ENCODE measurements at places on chromosomes 1 and 21. TPM values are rescaled to one million over a fixed set of nuclear protein-coding genes. Genes with fewer than 3 reads are reported as not detected.

Gene RNU1-4
- under 0.01 TPM for total RNA-seq

Gene TNFSF4
- 2.7 TPM for total RNA-seq

Gene CYP4A22
- total RNA-seq = not detected

Gene FCAMR
- total RNA-seq = not detected

Gene KRTAP10-4
- not detected for total RNA-seq

Gene LDLRAP1
- total RNA-seq = 22.0 TPM

- DNase-seq = no peak
Observed at GRCh38 chr1:233734456-233734855, 120.5 kb downstream of the KCNK1 start.

GRCh38 chr1:180168786-180169639 is 14.3 kb downstream of the QSOX1 start:
- DNase-seq = peak; percentile 78

DNA sequence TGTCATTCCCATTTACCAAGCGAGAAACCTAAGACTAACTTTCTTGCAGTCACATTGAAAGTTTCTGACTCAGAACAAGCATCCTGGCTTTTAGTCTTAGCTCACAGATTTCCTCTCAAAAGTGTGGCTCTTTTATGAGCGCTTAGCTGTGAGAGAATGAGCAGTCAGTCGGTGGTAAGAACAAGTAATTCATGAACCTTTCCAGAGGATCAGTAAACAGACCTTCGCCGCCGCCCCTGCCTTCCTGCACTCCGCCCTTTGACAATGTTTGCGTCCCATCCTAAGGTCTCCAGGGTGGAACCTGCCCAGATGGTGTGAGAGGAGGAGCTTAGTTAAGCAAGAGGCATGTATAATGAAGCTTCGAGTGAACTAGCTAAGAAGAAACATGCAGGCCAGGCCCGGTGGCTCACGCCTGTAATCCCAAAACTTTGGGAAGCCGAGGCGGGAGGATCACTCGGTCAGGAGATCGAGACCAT is 142.4 kb downstream of the GLUL start:
- no peak for DNase-seq

GRCh38 chr1:19661721-19662228 is 2.9 kb upstream of the HTR6 start:
- DNase-seq = peak; percentile 67

- DNase-seq = no peak
Observed at GRCh38 chr1:11291049-11291448, 18.1 kb downstream of the UBIAD1 start.

DNA sequence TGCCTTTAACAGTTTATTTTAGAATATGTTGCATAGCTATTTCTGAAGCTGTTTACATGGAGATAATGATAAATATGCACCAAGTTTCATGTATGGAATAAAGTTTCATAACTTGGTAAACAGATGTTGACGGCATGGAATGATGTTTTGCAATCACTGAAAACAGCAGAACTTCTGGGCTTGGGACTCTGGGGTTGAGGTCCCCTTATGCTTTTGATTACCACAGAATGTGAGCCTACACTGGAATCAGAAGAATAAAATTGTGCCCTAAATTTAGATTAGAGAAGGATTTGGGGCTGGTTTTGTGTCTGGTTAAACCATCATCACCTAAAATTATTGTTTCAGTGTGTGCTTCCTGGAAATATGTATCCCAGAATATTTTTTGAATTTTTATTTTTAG is 11.1 kb downstream of the KRTAP24-1 start:
- no peak for DNase-seq

DNA sequence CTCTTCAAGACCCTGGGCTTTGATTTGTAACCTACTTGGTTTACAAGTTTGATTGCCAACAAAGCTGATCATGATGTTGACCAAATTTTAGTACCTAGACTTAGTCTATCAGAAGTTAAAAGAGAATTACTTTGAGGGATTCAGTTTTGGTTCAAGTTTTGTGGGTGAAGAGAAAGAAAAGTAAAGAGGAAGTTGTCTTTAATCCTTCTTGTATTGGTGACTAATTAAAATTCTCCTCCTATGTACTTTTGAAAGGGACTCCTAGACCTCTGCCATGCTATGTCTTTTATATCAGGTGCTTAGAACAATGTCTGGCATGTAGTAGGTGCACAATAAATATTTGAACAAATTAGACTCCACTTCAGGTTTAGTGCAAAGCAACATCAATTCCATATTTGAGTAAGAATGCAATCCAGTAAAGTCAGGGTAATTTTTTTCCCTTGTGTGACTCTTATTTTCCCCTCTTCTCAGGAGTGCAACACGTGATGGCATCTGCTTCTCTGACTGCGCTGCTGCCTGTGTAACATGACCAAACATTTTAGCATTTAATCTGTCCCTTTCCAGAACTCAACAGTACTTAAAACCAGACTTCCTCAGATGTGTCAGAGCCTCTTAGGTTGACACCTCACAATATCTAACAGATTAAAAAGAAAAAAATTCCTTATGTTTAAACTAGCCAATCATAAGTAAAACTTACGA is 41.1 kb upstream of the KCNQ4 start:
- no peak for DNase-seq

DNA sequence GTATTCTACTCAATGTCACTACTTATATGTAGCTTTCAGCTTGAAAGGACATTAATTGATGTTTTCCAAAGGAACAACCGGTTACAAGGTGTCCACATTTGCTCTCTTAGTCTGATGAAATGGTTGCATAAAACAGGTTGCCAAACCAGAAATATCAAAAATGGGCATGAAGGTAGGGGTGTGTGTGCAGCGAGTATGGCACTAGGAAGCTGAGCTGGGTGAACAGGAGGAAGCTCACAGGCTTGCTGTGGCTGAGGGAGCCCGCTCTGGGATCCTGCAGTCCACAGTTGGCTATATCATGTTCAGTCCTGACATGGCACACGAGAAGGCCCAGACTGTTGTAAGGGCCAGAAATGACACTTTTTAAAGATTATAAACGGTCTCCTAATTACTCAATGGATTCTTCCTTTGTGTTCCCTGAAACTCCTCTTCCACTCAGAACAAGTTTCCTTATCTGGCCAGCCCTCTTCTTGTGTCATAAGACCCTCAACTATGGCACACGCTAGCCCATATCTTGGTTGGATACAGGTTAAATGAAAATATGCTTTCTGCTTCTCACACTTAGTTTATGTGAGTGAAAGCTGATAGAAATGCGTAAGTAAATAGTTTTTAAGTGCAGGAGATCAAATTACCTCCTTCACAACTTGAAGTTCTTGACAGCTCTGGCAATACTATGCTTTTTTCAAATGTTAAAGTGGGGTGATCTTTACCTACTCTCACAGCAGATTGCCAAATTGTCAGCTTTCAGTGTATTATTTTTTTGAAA is 201.5 kb downstream of the LMO4 start:
- no peak for DNase-seq

DNA sequence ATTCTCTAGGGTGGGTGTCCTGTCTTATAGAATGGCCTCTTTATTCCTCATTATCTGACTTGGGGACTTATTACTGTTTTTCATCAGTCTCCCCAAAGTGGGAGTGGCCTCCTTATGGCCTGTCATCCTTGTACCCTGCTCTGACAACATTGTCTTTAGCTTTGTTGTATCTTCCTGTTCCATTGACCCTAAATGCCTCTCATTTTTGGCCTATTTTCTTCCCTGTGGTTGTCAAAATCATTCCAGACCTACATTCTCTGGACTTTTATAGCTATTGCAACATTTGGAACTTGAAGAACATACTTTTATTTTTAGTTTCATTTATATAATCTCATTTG is 9.7 kb downstream of the SFT2D2 start:
- no peak for DNase-seq

- no peak for DNase-seq
Observed at GRCh38 chr1:74822851-74823401, 90.0 kb downstream of the TYW3 start.

- no peak for DNase-seq
Observed at GRCh38 chr1:43321331-43321891, 16.2 kb upstream of the MPL start.

GRCh38 chr1:152110365-152110859 is 4.8 kb downstream of the TCHH start:
- DNase-seq = peak; percentile 51

DNA sequence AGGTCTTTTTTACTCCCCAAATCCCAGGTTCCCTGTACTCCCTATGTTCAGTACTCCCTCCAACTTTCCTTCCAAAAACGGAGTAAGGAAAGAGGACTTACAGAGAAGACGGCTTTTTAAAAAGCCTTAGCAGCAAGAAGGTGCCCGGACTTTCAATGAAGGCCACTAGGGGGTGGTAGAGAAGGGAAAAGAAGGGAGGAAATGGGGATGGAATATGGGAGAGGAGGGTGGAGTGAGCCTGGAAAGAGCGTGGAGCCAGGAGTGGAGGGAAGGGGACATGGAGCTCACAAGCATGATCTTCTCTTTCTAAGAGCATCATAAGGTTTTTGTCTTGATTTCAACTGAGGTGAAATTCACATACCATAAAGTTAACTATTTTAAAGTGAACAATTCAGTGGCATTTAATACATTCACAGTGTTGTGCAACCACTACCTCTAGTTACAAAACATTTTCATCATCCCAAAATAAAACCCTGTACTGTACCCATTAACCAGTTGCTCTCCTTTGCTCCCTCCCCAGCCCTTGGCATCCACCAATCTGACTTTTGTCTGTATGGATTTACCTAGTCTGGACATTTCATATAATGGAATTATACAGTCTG is 129.9 kb downstream of the ZNF281 start:
- DNase-seq = peak; percentile 77

All from dermis blood vessel endothelial cell (primary cell).